ENCODE measurements at places on chromosomes 6 and 20.

GRCh38 chr6:95294043-95294442, 283.3 kb upstream of the MANEA start:
- DNase-seq: no peak

DNA sequence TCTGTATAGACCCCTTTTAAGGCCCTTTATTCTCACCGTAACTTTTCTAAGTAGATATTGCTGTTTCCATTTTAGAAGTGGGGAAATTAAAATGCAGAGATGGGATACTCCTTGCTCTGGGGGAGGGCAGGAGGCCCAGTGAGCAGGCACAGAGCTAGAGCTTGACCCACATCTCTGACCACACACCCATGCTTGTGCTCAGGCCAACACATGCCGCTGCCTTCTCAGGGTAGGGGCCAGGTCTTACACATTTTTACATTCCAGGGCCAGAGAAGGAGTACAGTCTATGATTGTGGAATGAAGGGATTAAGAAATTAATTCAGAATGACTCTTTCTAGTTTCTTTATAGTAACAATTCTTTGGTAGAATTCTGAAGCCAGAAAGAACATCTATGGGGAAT, 104.8 kb downstream of the SOBP start:
- no peak for DNase-seq

- no peak for DNase-seq
These were observed 208.0 kb upstream of the PRND start for GRCh38 chr20:4513720-4514119.

DNA sequence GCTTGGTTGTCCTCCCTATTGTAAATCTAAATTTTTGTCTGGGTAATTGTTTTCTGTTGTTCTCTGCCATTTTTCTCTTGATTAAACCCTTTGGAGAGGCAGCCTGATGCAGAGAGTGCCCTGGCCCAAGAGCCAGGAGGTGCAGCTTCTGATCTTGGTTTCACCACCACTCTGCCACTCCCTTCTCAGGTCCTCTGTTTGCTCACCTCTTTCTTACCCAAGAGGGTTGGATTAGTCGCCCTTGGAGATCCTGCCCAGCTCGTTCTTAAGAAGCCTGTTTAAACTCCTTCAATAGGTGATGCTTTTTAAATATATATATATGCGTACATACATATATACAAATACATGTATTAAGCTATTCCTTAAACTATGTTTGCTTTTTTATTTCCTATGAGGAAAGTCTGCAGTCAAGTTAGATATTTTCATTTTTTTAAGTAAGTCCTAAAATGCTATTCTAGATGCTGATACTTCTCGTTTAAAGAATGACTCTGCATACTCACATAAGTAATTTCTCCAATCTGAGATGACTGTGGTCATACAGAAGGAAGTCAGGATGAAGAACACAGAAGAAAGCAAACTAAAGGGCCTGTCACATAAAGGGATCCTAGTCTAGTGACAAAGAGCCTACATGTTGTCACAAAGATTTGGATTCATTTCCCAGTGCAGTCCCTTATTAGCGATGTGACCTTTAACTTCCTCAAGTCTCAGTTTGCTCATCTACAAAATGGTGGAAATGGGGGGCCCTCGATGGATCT, 19.9 kb downstream of the TPD52L1 start:
- DNase-seq: no peak
